Hematopoietic multipotent progenitor cell treated with erythropoietin and hydrocortisone succinate and interleukin-3 and kit ligand, for 17 days (in vitro differentiated cells): ENCODE measurements at places on chromosomes 11 and 22.

- DNase-seq, result no peak
These were observed 41.5 kb downstream of the CSTPP1 start for GRCh38 chr11:46978005-46978491.

DNA sequence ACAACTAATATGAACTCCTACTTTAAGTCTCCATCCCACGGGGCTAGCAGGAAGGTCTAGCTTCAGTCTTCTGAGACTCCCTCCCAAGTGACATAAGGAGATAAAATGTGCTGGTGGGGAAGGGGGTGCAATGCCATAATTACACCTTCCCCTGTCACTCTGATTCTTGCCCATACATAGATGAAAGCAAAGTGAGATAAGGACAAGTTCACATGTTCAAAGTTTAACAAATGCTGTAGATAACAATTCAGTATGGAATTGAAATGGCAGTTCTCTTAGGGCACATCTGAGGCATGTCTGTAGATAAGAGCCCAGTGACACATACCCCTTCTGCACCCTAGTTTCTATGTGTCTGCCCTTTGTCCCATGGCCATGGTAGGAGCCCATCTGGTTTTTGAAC, 38.2 kb upstream of the PANX1 start:
- no peak for DNase-seq

DNA sequence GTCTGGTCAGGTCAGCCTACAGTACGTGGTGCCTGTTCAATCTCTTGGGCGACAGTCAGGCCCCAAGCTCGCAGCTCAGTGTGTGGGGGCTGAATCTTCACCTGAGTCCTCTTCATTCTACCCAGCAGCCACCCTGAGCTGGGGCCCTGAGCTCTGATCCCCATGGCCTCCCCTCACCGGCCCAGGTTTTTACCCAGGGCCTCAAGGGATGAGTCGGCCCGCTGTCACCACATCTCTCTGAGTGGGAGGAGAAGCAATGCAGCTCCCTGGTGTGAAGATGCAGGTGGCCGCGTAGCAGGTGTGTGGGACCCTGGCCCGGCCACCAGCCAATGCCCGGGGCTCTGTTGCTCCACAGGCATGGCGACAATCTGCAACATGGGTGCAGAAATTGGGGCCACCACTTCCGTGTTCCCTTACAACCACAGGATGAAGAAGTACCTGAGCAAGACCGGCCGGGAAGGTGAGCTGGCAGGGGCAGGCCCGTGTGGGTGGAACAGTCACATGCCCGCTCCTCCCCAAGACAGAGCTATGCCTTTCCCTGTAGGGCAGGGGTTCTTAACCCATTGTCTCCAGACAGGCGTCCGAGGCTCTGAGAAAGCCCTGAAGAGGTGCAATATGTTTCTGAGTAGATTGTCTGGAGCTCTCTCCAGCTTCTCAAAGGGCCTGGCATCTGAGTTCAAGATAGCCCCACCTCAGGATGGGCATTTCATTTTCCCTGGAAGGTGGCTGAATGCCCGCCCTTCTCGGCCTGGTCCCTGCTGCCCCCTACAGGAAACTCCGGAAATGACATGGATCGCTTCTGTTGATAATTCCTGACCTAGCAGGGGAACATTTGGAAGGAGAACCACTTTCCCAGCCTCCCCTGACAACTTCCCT, 26.9 kb downstream of the POLR3H start:
- DNase-seq, result peak; percentile 79

- no peak for DNase-seq
These were observed 164.4 kb upstream of the BDNF start for GRCh38 chr11:27864611-27865010.

GRCh38 chr11:101045415-101045814, 84.2 kb downstream of the PGR start:
- no peak for DNase-seq

GRCh38 chr11:64888729-64889511, 10.5 kb upstream of the EHD1 start:
- DNase-seq, result peak; percentile 91
